ENCODE measurements at places on chromosomes 7 and 10.

DNA sequence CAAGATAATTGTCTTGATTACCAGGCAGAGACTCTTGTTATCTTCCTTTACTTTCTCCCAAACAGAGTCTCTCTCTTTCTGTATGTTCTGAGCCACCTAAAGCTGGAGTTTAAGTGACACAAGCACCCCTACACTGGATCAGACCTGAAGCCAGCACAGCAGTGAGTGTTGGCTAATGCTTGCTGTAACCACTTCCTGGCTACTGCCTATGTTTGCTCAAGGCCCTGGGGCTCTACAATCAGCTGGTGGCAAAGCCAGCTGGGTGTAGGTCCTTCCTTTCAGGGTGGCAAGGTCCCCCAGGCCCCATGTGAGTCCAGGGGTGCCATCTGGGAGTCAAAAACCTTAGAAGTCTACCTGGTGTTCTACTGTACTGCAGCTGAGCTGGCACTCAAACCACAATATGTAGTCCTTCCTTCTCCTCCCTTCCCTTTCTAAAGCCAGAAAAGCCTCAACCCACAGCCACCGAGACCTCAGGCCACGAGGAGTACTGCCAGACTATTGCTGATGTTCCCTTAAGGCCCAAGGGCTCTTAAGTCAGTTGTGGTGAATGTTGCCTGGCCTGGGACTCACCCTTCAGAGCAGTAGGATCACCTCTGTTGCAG is 416.3 kb downstream of the ADRA2A start:
- DNase-seq: no peak

GRCh38 chr10:28365840-28366239 is 63.0 kb upstream of the MPP7 start:
- no peak for DNase-seq

DNA sequence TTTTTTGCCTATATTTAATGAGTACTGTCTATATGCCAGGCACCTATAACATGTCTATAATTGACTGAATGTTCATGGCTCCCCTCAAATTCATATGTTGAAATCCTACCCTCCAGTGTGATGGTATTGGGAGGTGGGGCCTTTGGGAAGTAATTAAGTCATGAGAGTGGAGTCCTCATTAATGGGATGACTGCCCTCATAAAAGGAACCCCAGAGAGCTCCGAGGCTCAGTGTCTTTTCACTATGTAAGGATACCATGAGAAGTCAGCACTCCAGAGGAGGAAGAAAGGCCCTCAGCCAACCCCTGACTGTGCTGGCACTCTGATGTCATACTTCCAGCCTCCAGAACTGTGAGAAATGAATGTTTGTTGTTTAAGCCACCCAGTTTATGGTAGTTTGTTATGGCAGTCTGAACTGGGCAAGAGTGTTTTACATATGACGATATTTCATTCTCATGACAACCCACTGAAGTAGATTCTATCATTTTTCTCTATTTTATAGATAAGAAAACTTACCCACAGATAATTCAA is 61.1 kb upstream of the PCGF5 start:
- DNase-seq: no peak

GRCh38 chr10:120684226-120684625 is 166.9 kb upstream of the WDR11 start:
- DNase-seq: no peak

GRCh38 chr7:88442413-88442812 is 135.7 kb upstream of the STEAP4 start:
- DNase-seq: no peak

GRCh38 chr10:82866424-82867020 is 991.5 kb downstream of the NRG3 start:
- no peak for DNase-seq

DNA sequence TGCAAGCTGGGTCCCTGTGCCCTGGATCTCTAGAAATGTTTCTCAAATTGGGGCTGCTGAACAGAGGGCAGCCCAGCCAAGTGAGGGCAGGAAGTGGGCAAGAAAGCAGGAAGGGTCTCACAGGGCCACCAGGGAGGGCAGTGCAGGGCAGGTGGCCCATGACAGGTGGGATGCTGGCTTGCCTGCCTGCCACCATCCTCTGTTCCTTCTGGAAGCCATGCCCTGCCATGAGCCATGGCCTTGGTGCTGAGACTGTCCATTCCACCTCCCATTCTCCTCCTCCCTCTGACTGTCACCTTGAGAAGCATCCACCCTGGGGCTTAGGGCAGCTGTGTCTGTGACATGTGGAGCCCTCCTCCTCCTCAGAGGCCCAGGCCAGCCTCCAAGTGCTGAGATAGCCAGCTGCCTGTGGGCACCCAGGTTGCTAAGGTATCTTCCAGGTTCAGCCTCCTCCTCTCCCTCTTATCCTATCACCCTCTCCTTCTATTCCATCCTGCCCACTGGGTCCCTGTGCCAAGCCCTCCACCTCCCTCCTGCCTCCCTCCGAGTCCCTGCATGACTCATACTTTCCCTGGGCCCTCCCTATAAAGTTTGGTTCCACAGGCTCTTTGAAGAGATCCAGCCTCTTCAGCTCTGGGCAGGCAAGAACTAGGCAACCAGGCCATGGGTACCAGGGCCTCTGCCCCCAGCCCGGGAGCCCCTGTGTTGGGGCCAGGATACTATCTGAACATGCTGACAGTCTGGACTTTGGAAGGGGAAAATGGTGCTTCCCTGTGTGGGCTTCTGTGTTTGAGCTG is 1.3 kb downstream of the VSIR start:
- peak; percentile 85 for DNase-seq

- peak; percentile 56 for DNase-seq
Measured at GRCh38 chr10:3090914-3091787, 23.8 kb downstream of the PFKP start.

- DNase-seq: no peak
Measured at GRCh38 chr10:11880151-11881029, 57.2 kb downstream of the PROSER2 start.

DNA sequence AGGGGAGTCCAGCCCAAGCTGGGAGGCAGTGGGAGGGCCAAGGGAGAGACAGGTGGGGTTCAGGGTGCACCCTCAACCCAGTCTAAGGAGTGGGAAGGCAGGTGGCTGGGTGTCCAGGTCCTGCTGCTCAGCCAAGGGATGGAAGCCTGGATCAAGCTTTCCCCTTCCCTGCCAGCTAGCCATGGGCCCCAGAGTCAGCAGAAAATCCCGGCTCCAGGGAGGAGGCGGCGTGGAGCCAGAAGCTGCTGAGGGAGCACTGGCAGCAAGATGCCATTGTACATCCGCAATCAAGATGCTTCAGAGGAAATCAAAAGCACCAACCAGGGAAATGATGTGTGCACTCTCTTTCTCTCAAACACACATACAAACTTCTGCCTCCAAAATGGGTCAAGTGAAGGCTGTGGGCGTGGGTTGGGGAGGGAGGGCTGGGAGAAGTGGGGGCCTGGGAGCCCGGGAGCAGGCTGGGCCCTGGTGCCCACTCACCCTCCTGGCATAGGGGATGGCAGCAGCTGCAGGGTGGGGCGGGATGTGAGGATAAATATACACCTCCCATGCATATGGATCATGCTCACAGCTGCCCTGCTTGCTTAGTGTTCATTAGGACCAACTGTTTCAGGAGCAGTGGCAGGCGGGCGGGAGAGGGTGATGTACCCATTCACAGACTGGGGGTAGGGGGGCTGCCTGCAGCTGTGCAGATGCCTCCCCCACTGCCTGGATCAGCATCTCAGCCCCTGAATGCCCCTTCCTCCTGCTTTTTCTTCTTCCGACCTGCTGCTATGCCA is 24.2 kb downstream of the TRIM8 start:
- DNase-seq: no peak

GRCh38 chr7:152851326-152851725 is 91.8 kb downstream of the ACTR3B start:
- no peak for DNase-seq

GRCh38 chr10:93445097-93445960 is 36.8 kb downstream of the MYOF start:
- peak; percentile 92 for DNase-seq

GRCh38 chr7:24913801-24914464 is 66.0 kb downstream of the OSBPL3 start:
- DNase-seq: no peak

GRCh38 chr10:60375293-60376004 is 14.2 kb downstream of the ANK3 start:
- DNase-seq: no peak

- no peak for DNase-seq
Measured at GRCh38 chr10:121833387-121833786, 94.4 kb downstream of the ATE1 start.

GRCh38 chr7:139641337-139641992 is 118.0 kb downstream of the CLEC2L start:
- no peak for DNase-seq

- no peak for DNase-seq
Measured at GRCh38 chr10:71697938-71698709, 21.5 kb downstream of the C10orf105 start.

DNA sequence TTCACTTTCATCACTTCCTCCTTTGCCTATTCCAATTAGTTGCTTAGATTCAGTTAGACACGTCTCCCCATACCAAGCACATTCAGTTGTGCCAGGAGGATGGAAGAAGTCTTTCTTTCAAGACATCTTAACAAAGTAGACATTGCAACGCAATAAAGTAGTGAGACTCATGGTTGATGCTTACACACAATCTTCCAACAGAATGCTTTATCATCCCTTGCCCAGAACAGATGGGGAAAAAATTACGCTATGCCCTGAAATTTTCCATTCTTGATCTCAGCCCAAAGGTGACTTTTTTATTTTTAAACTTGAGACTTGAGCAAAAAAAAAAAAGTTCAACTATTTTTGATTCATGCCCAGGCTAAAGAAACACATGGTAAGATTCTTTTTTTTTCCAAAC is 74.9 kb downstream of the KCNMA1 start:
- no peak for DNase-seq

DNA sequence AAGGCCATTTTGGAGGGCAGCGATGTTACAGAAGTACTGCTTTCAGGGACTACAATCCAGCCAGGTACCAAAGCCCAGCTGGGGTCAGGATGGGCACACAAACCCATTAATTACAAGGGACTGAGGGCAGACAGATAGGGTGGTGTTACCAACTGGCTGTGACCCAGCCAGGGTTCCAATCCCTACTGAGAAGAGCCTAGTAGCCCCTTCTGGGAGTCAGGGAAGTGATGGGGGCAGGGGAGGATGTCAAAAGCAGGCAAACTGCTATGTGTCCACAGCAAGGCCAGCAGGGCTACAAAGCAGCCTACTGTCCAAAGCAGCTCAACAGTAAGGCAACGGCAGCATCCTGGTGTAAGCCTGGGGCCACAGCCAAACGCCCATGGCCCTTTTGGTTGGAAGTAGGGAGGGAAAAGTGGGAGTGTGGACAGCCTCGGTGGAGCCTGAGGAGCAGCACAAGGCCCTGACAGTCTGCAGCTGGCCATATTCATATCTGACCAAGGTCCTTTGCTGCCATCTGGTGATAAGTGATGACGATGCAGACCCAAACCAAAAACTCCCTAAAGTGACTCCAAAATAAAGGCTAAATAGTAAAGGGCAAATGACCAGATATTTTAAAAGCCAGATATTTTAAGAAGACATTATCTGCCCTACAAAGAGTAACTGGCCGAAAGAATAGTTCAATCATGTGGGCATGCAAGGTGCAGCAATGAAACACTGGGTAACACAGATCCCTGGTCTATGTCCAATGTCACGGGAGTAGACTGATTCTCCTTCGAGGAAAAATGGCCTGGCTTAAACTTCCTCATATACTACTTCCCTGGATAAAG is 56.9 kb downstream of the XPNPEP1 start:
- peak; percentile 26 for DNase-seq

DNA sequence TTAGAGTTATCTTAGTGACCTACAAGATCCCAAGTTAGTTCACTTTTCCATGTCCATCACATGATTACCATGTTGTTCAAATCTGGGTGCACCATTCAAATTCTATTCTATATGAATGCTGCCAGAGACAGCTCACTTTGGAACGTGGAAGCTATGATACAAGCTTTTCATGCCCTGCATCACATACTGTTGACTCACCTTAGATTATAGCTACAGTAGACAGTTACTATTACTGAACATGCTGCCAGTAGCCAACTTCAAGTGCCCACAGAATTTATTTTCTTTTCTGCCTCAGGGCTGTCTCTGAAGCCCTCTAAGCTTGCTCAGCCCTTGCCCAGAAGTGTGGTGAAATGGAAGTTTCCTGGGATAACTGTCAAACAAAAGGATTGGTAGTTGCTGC is 231.1 kb downstream of the GPR158 start:
- no peak for DNase-seq

GRCh38 chr10:53491774-53492173 is 719.2 kb upstream of the MBL2 start:
- DNase-seq: no peak

DNA sequence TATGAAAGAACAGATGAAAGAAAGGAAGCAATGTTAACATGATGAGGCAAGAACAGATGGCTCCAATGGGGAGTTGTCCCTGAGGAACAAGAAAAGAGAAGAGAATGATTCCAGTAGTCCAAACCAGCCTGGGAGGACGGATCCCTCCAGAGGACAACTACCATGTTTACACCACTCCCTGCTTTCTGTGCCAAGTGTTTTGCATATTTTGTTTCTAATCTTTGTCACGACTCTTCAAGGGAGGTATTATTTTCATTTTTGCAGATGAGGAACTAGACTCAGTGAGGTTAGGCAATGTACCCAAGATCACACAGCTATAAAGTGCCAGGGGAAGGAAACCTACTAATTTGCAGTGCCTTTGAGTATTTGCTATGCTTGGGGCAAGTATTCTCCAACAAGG is 116.2 kb downstream of the PARP12 start:
- DNase-seq: no peak

GRCh38 chr7:140239653-140239935 is 62.8 kb upstream of the KDM7A start:
- no peak for DNase-seq

GRCh38 chr10:13659887-13660550 is 73.3 kb downstream of the PRPF18 start:
- DNase-seq: peak; percentile 90

- DNase-seq: no peak
Measured at GRCh38 chr10:32954080-32954479, 4.0 kb downstream of the ITGB1 start.

DNA sequence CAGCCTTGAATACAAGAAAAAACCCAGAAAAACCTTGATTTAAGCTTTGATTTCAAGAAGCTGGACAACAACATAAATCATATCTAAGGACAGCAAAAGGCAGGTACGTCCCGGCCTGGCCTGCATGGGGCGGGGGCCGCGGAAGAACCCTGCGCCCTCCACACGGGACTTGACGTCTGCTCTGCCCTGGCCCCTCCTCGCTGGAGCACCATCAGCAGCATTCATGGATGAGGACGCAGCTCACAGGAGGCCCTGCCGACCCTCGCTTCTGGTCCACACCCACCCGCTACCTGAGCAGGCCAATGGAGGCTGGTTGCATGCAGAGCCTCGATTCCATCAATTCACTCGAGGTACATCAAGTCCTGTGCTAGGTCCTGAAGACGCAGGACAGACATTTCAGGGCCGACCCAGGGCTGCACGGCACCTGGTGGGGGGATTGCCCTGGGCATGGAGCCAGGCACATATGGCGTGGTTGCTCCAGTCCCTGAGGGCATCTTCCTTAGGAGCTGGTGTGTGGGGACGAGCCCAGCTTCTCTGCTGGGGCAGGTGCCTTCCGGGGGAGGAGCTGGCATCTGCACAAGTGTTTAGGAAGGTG is 63.1 kb upstream of the NKX6-2 start:
- no peak for DNase-seq
